Breast epithelium (tissue), 4 donors: ENCODE measurements at places on chromosomes 2 and 18. TPM values are rescaled to one million over a fixed set of nuclear protein-coding genes. Genes with fewer than 3 reads are reported as not detected.

The SULT1C2 gene
- total RNA-seq = 1.2 TPM

The CFC1 gene
- not detected for total RNA-seq

The SCN3A gene
- total RNA-seq = 5.3 TPM

The CCL20 gene
- total RNA-seq = 6.7 TPM

The CPO gene
- 1.6 TPM for total RNA-seq

DNA sequence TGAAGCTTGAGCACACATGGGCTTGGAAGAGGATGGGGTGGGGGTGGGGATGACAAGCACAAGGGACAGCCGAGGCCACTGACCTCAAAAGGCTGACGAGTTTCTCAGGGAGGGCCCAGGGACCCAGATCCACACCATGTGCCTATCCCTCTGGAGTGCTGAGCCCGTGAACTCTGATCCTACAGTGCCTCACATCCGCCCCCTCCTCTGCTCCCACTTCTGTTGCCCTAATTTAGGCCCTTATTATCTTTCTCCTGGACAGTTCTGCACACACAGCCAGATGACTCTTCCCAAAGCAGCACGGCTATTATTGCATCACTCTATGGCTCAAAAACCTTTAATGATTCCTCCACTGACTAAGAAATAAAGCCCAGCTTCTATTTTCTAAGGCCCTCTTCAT, 24.8 kb downstream of the CYRIA start:
- DNase-seq = no peak

DNA sequence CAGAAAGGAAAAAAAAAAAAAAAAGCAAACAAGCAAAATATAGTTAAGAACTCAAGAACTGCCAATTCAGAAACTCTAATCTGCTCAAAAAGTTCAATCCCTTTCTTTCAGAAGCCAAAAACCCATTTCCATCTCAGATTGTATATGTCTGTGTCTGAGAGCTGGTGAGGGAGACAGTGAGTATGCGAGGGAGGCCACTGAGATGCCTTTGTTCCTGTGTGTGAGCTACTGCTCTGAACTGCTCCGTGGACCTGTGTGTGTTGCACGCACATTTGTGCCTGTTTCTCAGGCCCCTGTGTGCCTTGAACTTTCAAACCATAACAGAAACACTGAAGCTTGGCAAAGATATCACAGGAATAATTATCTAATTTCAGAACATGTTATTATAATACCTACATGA, 2.5 kb upstream of the PKDCC start:
- no peak for DNase-seq

- no peak for DNase-seq
Measured at GRCh38 chr2:230077851-230078547, 9.3 kb upstream of the SLC16A14 start.

DNA sequence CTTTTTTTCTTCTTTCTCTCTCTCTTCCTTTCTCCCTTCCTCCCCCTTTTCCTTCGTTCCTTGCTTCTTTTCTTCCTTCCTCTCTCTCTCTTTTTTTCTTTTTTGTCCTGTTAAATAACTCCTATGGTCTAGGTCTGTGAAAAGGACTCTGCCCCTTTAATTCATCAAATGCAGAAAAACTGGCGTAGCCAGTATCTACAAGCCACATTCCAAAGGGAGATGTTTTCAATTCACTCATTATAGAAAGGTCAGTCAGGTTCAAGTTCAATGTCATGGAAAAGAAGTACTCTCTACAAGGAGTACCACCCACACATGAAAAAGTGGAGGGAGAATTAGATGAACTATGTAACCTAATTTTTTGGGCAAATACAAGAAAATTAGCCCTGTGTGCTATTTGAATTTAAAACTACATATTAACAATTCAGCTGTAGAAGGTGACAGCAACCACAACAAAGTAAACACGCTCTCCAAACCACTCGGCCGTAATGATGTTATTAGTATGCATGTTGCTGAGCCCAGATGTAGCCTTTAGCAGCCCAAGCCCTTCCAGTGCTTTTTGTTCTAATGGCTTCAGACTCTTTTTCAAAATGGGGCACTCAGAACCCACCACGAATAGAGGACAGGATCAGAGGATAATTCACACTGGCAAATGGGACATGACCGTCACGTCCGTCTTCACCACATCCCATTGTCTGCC, 735.4 kb upstream of the FANCL start:
- DNase-seq = no peak

DNA sequence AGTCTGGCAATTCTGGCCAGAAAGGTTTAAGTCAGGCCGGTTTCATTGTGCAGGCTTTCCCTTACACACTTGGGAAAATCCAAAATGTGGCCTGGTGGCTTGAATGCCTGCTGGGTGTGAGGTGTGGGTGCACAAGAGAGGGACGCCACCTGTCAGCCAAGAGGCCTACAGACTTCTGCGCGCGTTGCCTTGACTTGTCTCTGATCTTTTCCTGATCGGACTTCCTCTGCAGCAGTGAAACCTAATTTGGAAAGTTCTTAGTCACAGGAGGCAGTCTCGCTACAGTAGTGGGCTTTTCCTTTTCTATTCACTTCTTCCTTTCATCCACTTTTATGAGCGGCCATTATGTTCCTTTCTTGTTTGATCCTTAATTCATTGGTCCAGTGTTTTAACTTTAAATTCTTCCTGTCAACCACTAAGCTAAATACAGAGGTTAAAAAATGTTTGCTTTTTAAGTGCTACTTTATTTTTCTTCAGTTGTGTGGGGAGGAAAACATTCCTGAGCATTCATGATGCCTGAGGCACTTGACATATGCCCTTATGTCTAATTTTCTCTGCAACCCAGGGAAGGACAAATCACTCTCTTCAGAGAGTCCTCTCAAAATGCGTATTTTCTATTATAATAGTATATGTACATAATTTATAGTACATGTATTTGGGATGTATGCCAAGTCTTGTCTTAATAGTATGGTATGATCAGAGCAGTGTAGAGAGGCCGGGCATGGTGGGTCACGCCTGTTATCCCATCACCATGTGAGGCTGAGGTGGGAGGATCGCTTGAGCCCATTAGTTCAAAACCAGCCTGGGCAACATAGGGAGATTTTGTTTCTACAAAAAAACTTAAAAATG, 128.9 kb downstream of the WDSUB1 start:
- DNase-seq = no peak

DNA sequence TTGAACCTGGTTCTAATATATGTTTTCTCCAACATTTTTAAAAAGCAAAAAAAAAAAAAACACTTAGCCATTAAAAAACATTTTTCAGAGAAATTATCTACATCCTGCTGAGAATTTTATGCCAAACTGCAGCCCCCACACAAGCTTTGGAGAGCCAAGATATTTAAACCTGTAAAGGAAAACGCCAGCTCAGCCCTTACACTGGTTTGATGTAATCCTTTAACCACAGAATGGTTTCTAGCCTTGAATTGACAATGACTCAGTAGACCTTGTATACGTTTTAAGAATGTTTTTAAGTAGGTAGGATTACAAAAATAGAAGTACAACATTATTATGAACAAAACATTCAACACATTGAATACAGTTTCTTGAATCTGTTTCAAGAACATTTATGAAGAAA, 113.6 kb downstream of the BABAM2 start:
- DNase-seq = no peak

GRCh38 chr2:170525566-170525900, 189.6 kb upstream of the SP5 start:
- DNase-seq = peak; percentile 79

DNA sequence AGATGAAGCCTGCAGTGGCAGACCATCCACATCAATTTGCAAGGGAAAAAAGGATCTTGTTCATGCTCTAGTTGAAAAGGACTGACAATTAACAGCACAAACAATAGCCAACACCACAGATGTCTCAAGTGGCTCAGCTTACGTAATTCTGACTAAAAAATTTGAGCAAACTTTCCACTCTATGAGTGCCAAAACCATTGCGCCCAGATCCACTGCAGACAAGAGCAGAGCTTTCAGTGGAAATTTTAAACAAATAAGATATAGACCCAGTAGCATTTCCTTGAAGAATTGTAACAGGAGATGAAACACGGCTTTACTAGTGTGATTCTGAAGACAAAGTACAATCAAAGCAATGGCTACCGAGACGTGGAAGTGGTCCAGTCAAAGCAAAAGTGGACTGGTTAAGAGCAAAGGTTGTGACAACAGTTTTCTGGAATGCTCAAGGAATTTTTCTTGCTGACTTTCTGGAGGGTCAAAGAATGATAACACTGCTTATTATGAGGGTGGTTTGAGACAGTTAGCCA, 12.0 kb upstream of the ZNF396 start:
- no peak for DNase-seq

DNA sequence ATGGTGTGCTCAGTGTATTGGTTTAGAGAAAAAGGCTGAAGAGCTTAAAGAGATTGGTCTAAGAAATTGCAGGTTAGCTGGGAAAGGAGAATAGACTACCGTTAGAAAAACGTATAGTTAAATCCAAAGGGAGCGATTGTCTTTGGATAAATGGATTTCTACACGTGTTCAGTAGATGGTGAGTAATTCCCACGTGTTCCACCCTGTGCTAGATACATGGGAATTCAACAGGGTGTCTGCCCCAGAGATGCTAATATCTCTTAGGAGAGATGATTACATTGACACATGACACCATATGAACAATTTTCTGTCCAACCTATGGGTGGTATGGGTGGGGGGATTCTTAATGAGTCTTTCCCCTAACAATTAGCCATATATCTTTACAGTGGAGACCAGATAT, 99.8 kb downstream of the TDRD15 start:
- no peak for DNase-seq

DNA sequence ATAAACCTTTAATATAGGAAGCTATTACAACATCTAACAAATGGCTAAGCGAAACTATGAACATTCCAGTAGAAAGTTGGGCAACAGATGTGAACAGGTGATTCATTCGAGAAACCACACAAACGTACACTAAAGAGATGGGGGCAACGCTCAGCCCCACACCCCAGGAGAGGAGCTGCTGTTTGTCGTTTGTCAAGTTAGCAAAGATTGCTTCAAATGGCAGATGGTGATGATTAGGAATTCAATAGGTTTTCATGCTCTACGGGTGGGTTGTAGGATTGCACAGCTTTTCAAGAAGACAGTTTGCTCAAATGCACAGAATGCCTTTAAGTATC, 154.7 kb upstream of the HDAC4 start:
- DNase-seq = no peak

DNA sequence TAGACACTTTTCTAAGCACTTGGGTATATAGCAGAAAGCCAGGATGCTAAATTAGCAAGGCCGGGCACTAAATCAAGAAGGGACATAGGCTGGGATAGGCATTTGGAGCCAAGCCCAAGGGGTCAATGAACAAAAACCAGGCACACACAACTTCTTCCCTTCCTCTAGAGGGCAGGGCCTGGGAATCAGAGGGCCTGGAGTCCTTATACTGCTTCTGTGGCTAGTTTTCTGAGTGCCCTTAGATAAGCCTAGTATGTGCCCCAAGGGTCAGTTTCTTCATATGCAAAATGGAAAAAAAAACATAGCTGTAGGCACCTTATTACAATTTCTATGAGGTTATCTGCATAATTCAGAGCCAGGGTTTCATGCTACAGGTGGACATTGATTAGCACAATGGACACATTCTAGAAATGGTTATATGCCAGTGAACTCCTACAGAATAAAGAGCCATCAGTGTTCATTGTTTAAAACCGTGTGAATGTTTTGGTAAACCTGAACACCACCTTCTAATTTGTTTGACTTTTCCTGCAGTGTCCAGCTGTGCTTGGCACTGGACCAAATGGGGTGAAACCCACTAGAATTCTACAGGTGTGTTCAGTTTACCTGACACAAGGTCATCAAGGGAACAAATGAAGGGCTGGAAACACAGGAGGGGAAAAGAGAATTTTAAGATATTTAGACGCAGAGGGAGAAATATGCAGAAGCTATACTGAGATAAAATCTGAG, 49.6 kb downstream of the PAX8 start:
- no peak for DNase-seq

GRCh38 chr18:49303379-49303778, 157.1 kb downstream of the DYM start:
- DNase-seq = no peak

DNA sequence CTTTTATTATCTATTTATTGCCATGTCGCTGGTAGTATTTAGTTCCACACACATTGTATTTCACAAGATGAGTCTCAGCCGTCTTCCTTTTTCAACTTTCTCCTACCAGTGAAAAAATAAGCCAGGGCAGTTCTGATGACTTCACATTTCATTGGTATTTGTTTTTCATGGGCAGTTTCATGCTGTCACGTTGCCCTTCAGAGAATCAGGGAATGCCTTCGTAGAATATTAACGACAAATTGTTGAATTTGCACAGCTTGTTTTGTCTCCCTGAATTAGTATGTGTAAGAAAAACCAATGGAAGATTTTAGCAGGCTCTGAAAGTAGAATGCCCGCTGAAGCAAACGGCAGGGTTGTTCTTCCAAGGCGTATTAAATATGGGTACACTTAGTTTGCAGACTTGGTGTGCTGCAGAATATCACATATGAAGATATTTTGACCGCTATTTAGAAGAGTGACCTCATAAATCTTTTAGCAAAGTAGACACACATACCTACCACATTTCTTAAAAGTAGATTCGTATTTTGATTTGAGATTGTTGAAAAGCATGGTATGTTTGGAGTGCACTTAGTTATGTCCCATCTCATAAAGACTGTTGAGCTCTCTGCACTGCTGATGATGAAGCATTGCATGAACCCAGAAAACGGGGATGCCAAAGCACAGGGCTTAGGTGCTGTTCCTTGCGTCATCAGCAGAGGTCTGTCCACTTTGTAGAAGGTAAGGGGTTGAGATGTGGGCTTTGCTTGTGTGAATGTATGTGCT, 2.9 kb downstream of the NEDD4L start:
- DNase-seq = no peak

DNA sequence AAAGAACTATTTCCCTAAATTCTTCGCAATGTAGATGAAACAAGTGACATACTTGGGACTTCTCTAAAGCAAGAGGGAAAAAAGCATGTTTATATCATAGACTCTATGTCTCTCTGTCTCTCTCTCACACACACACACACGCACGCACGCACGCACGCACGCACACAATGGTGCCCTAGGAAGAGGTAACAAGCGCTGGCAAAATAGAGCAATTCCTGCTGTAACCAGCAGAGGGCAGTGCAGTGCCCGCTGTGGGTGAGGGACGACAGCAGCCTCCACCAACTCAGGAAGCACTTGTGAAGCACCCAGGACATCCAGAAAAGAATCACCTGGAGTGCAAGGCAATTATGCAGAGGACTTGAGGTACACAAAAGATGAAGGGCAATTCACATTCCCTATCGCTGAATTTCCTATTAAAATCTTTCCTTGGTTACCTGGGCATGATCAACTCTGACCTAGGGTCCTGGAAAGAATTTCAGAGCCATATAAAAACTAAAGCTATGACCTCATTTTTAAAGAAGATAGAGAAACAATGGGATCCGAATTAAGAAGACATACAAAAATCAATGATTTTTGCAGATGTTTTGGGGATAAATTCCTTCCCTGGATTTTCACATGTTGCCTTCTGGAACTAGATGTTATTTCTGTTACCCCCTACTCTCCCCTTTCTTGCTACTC, 166.4 kb downstream of the PDE11A start:
- no peak for DNase-seq
